ENCODE measurements at places on chromosomes 16 and 17. TPM values are rescaled to one million over a fixed set of nuclear protein-coding genes. Genes with fewer than 3 reads are reported as not detected.

- H3K4me3 ChIP-seq, result no peak overlapping the region
- DNase-seq, result no peak
- no peak overlapping the region for H3K27ac ChIP-seq
- no peaks in the 10 kb centered on the region for H3K36me3 ChIP-seq
Measured at GRCh38 chr16:8044796-8045195, 545.5 kb downstream of the TMEM114 start.

DNA sequence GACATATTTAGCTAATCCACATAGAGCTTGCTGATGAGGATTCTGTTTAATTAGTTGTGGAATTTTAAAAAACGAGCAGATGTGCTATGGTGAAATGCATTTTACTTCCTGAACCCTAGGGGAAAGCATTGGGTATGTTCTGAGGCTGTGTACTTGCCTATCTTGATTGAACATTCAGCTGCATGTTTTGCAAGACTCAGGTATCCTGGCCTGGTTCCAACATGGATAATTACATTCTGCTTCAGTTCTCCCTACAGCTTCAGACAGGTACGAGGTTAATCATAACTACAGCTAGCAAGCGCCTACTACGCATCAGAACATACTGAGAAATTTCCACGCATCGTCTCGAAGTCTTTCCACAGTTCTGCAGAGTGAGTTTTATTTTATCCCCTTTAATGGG is 77.0 kb downstream of the HS3ST2 start:
- no peaks in the 10 kb centered on the region for H3K4me1 ChIP-seq
- no peaks in the 10 kb centered on the region for H3K36me3 ChIP-seq
- no peak overlapping the region for H3K27ac ChIP-seq
- H3K4me3 ChIP-seq, result no peak overlapping the region

DNA sequence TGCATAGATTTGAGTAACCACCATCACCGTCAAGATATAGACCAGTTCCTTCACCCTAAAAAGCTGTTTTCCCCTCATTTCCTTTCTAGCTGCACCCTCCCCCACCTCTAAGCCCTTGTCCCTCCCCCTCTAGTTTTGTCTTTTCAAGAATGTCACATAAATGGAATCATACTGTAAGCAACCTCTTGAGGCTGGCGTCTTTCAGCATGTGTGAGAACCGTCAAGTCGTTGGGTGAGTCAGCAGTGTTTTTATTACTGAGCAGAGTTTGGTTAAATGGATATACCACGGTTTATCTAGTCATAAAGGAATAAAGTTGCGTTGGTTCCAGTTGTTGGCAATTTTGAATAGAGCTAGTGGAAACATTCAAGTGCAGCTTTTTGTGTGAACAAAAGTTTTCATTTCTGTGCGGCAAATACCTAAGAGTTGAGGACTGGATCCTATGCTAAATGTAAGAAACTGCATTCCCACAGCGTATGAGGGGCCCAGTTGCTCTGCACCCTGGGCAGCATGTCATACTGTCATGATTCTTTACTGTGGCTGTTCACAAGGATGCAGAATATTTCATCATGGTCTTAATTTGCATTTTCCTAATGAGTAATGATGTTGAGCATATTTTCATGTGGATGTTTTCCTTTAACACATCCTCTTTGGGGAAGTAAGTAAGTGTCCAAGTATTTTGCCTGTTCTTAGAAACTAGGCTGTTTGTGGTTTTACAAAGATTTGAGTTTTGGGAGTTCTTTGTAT is 264.3 kb downstream of the CPPED1 start:
- H3K27me3 ChIP-seq, result no peaks in the 10 kb centered on the region
- no peak overlapping the region for H3K27ac ChIP-seq
- no peak for DNase-seq
- peaks cover 26% of the 10 kb centered on the region for H3K4me1 ChIP-seq
- H3K36me3 ChIP-seq, result no peaks in the 10 kb centered on the region

GRCh38 chr16:74577882-74578366 is 29.0 kb downstream of the GLG1 start:
- no peaks in the 10 kb centered on the region for H3K27me3 ChIP-seq
- no peaks in the 10 kb centered on the region for H3K36me3 ChIP-seq
- H3K4me3 ChIP-seq, result no peak overlapping the region
- H3K4me1 ChIP-seq, result peaks cover 58% of the 10 kb centered on the region
- no peak for DNase-seq

GRCh38 chr17:19317359-19318095 is 45.0 kb downstream of the B9D1 start:
- H3K27ac ChIP-seq, result peak overlapping the region; percentile 8
- H3K36me3 ChIP-seq, result peaks cover 19% of the 10 kb centered on the region
- DNase-seq, result no peak
- H3K27me3 ChIP-seq, result no peaks in the 10 kb centered on the region
- H3K4me1 ChIP-seq, result peaks cover 39% of the 10 kb centered on the region

- no peak overlapping the region for H3K4me3 ChIP-seq
- H3K27ac ChIP-seq, result no peak overlapping the region
- H3K4me1 ChIP-seq, result no peaks in the 10 kb centered on the region
- H3K36me3 ChIP-seq, result peaks cover 10% of the 10 kb centered on the region
Measured at GRCh38 chr17:57009737-57010445, 32.0 kb downstream of the SCPEP1 start.

GRCh38 chr16:11151885-11152629 is 103.9 kb downstream of the SOCS1 start:
- no peak overlapping the region for H3K4me3 ChIP-seq
- H3K36me3 ChIP-seq, result no peaks in the 10 kb centered on the region
- no peaks in the 10 kb centered on the region for H3K4me1 ChIP-seq

GRCh38 chr16:27323781-27324561 is 10.2 kb downstream of the IL4R start:
- H3K4me1 ChIP-seq, result peaks cover 97% of the 10 kb centered on the region
- no peak overlapping the region for H3K4me3 ChIP-seq
- H3K27me3 ChIP-seq, result no peaks in the 10 kb centered on the region
- DNase-seq, result no peak

DNA sequence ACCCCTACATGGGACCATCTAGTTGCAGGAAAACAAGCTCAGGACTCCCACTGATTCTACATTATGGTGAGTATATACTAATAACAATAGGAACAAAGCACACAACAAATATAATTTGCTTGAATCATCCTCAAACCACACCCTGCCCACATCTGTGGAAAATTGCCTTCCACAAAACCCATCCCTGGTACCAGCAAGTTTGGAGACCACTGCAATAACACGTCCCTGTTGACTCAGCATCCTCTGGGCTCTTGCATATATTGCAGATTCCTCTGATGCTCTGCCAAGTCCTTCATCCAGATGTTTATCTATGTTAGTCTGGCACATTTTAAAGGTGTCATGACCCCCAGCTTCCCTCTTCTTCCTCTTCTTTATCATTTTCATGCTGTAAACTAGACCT is 138.4 kb downstream of the PCTP start:
- no peaks in the 10 kb centered on the region for H3K36me3 ChIP-seq
- H3K4me3 ChIP-seq, result no peak overlapping the region
- no peak overlapping the region for H3K27ac ChIP-seq
- H3K4me1 ChIP-seq, result no peaks in the 10 kb centered on the region

DNA sequence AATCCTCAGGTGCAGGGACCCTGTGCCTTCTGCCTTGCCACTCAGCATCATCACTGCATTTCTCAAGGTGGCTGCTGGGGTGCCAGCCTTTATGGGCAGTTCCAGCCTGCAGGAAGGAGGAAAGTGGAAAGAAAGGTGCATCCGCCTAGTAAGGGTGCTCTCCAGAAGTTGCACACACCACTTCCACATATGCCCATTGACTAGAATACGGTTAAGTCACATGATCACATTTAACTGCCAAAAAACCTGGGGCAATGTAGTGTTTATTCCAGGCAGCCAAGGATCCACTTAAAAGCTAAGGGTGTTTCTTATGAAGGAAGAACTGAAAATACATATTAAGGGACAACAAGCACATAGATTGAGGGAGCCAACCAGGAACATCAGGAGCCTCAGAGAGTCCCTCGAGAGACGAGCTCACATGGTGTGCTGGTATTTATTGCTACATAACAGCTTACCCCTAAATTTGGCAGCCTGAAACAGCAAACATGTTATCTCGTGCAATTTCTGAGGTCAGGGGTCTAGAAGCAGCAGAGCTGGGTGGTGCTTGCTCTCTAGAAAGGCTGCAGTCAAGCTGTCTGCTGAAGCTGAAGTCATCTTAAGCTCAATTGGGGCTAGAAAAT is 52.0 kb upstream of the MMP2 start:
- H3K27ac ChIP-seq, result no peak overlapping the region
- H3K4me3 ChIP-seq, result no peak overlapping the region
- DNase-seq, result no peak

DNA sequence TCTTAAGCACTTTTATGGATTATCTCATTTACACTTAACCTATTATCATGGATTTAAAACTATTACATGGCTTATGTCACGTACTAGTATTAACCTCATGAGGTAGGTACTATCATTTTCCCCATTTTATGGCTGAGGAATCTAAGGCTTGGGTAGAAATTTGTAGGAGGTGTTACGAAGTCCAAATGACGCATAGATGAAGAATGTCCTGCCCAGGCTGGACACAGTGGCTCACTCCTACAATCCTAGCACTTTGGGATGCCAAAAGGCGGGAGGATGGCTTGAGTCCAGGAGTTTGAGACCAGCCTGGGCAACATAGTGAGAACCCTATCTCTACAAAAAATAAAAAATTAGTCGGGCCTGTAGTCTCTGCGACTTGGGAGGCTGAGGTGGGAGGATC is 4.8 kb upstream of the C1QL1 start:
- H3K27ac ChIP-seq, result no peak overlapping the region
- no peak overlapping the region for H3K4me3 ChIP-seq
- no peak for DNase-seq
- H3K4me1 ChIP-seq, result peaks cover 31% of the 10 kb centered on the region
- H3K27me3 ChIP-seq, result no peaks in the 10 kb centered on the region

Gene KRTAP9-1
- not detected for total RNA-seq

Gene GDPD3
- 6.9 TPM for total RNA-seq

Gene NPTX1
- 0.49 TPM for total RNA-seq

Gene FAM222B
- 14.2 TPM for total RNA-seq

Gene C1QTNF1
- 30.7 TPM for total RNA-seq

Gene LAT
- 4.7 TPM for total RNA-seq

Gene HCRT
- total RNA-seq, result not detected

Measured in vagina (tissue), 2 donors.